ENCODE measurements at places on chromosomes 1 and 21.
A peak's percentile ranks its signal among the peaks of the same experiment; 100 is the strongest.

DNA sequence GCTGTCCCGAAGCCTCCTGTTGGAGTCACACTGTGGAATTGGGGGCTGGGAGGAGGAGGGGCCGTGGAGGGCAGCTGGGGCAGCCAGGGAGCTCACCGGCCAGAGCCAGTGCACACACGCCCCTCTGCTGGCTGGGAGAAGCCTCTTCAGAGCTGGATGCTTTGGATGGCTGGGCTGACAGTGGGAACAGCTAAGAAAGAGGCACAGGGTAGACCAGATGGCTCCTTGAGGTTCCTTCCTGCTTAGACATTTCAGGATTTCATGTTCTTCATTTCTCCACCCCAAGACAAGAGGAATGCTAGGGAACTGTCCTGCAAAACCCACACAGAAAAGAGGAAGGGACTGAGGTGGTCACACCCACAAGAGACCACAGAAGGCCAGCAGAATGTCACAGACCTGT lies 254.8 kb upstream of the VAMP3 start:
- DNase-seq, result no peak

- DNase-seq, result no peak
These were observed 103.9 kb upstream of the DUSP10 start for GRCh38 chr1:221845650-221846371.

GRCh38 chr1:101820071-101820470 lies 176.7 kb downstream of the OLFM3 start:
- peak; percentile 1 for DNase-seq

GRCh38 chr21:38742580-38743260 lies 63.0 kb upstream of the ETS2 start:
- no peak for DNase-seq

Data from erythroblast (primary cell).